Left colon (tissue), 2 donors: ENCODE measurements at places on chromosomes 6 and 20. TPM values are rescaled to one million over a fixed set of nuclear protein-coding genes. Genes with fewer than 3 reads are reported as not detected.

- no peak for DNase-seq
Measured at GRCh38 chr6:123587838-123588545, 48.8 kb downstream of the TRDN start.

GRCh38 chr6:137698636-137699030 lies 168.4 kb upstream of the TNFAIP3 start:
- no peak for DNase-seq

DNA sequence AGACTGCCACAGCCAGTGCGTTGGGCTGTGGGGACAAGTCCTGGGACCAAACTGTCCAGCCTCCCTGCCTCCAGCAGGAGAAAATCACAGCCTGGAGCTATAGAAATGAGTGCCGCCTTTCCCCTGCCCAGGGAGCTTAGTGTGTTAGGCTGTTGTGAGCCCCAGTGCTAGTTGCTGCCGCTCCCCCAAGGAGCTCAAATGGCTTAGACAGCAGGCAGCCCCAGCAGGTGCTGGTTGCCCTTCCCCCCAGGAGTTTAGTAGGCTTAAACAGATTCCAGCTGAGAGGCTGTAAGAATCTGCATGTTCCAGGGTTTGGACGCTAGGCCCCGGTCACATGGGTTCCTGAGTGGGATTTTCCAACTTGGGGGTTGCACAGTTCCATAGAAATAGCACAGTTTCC lies 27.2 kb upstream of the HMGN3 start:
- no peak for DNase-seq

- DNase-seq: no peak
Measured at GRCh38 chr20:4946986-4947385, 54.3 kb downstream of the SLC23A2 start.

HLA-DMB gene
- 21.3 TPM for total RNA-seq
